ENCODE measurements at places on chromosomes 16 and 17. TPM values are rescaled to one million over a fixed set of nuclear protein-coding genes. Genes with fewer than 3 reads are reported as not detected.

- no peaks in the 10 kb centered on the region for H3K27me3 ChIP-seq
- H3K27ac ChIP-seq, result peak overlapping the region; percentile 90
- peak overlapping the region; percentile 95 for H3K4me3 ChIP-seq
- H3K36me3 ChIP-seq, result peaks cover 8% of the 10 kb centered on the region
These were observed 1.3 kb downstream of the PSMD12 start for GRCh38 chr17:67364847-67365737.

DNA sequence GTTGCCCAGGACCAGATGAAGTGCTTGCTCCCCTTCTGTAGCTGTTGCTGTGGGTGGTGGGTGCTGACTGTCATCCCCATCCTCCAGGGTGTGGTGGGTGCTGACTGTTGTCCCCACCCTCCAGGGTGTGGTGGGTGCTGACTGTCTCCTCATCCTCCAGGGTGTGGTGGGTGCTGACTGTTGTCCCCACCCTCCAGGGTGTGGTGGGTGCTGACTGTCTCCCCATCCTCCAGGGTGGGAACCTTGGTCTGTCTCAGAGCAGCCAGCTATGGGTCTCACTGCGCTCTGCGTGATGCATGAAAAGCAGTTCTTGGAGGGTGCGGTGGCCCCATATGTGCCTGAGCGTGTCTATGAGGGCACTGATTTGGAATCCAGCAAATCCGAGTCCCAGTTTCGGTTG is 163.8 kb downstream of the RPTOR start:
- peaks cover 42% of the 10 kb centered on the region for H3K4me1 ChIP-seq
- H3K4me3 ChIP-seq, result no peak overlapping the region
- H3K27ac ChIP-seq, result no peak overlapping the region
- H3K27me3 ChIP-seq, result no peaks in the 10 kb centered on the region
- DNase-seq, result no peak

- no peak overlapping the region for H3K27ac ChIP-seq
- no peak for DNase-seq
- no peaks in the 10 kb centered on the region for H3K4me1 ChIP-seq
- peaks cover 27% of the 10 kb centered on the region for H3K36me3 ChIP-seq
- no peaks in the 10 kb centered on the region for H3K27me3 ChIP-seq
These were observed 24.4 kb upstream of the PHKG2 start for GRCh38 chr16:30723725-30724355.

The AGRP gene
- not detected for total RNA-seq

The ZKSCAN2 gene
- total RNA-seq, result 25.8 TPM

The TBC1D3G gene
- total RNA-seq, result not detected

- no peaks in the 10 kb centered on the region for H3K27me3 ChIP-seq
- H3K4me1 ChIP-seq, result no peaks in the 10 kb centered on the region
- no peak overlapping the region for H3K27ac ChIP-seq
- no peaks in the 10 kb centered on the region for H3K36me3 ChIP-seq
These were observed 15.2 kb upstream of the METRNL start for GRCh38 chr17:83064021-83064731.

GRCh38 chr16:16090238-16090637 is 133.1 kb downstream of the ABCC6 start:
- no peak for DNase-seq
- H3K27me3 ChIP-seq, result no peaks in the 10 kb centered on the region
- H3K4me3 ChIP-seq, result no peak overlapping the region
- no peak overlapping the region for H3K27ac ChIP-seq

DNA sequence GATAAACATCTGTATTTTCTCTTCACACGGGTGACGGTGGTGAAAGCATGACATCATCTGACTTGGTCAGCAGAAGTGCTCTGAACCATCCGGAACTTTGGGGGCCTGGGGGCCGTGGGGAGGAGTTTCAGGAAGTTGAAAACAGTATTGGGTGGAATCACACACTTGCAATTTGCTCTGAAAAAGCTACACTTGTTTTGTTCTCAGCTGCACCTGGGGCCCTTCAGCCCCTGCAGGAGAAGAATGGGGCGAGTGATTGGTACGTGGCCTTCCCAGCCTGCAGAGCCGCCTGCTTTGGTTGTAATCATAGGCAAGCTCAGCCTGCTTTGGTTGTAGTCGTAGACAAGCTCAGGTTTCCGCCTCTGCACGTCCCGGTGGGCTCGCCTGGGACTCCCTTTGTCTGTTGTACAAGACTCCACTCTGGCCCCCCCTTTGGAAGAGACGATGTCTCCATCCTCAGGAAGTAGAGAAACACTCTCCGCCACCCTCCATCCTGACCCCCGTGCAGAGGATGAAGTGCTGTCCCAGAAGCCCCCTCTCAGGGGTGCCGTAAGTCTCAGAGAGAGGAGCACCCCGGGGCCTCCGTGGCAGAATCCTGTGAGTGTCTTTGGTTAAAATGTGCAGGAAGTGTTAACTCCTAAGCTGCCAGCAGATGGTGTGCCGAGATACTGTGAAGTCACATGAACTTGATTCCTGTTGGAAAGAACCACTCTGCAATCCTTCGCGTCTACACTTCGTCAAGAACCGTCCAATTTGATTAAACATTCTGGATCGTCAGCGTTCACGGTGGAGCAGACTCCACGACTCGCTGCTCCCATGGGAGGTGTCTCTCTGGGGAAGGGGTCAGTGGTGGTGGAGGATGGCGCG is 5.4 kb downstream of the BANP start:
- peaks cover 9% of the 10 kb centered on the region for H3K36me3 ChIP-seq
- H3K27ac ChIP-seq, result peak overlapping the region; percentile 97
- H3K4me3 ChIP-seq, result peak overlapping the region; percentile 86
- no peaks in the 10 kb centered on the region for H3K27me3 ChIP-seq
- peaks cover 47% of the 10 kb centered on the region for H3K4me1 ChIP-seq

All from neural crest cell (in vitro differentiated cells).